ENCODE measurements at places on chromosomes 11 and 22.

DNA sequence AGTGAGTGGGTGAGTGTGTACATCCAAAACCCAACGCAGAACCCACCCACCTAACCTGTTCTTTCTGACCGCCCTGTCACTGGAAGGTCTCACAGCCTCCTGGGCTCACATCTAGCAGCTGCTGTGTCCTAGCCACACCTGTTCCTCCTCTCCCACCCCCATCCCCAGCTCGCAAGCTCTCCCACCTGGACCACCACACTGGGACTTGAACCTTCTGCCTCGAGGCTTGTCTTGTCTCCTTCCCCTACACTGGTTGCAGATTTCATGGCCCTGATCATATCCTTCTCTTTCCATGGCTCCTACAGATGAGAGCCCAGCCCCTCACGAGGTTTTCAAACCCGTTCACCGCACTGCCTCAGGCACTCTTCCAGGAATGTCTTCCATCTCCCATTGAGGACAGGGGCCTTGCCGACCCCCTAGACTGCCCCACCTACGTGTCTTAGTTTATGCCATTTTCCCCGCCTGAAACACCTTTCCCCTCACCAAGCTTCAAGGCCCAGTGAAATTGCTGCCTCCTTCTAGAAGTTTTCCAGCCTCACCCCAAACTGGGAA, 6.7 kb downstream of the IFITM10 start:
- no peak for DNase-seq

GRCh38 chr11:37597776-37598175, 999.7 kb upstream of the RAG2 start:
- no peak for DNase-seq

GRCh38 chr11:100902454-100903141, 215.5 kb downstream of the ARHGAP42 start:
- DNase-seq = no peak

DNA sequence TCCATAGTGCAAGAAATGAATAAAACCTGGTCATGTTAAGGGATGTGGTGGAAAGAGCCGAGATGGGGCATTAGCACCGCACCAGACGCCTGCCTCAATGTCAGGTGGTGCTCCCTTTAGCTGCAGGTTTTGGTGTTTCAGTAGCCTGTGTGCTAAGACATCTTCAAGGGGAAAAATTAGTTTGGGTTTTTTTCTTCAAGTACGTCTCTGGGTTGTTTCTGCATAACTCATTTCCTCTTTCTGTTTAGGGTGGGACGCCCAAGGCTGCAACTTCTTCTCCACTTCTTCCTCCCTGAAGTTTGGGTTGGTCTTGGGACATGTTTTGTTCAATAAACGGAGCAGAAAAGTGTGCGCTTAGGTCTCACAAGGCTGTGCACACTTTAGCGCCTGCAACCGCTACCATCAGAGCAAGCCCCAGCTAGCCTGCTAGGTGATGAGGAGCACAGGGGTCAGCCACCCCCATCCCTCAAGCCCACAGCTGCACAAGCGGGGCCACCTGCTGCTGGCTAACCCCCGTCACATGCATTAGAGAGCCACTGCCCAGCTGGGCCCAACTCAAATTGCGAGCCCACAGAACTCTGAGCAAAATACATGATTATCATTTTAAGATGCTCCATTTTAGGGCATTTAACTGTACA, 1495.7 kb downstream of the TBC1D22A start:
- DNase-seq = no peak

Data from stimulated activated CD8-positive, alpha-beta memory T cell treated with anti-CD3 and anti-CD28 coated beads, Interleukin-4, amount 100 ng/mL, for 1 hour (primary cell).